ENCODE measurements at places on chromosomes 2 and 18.

DNA sequence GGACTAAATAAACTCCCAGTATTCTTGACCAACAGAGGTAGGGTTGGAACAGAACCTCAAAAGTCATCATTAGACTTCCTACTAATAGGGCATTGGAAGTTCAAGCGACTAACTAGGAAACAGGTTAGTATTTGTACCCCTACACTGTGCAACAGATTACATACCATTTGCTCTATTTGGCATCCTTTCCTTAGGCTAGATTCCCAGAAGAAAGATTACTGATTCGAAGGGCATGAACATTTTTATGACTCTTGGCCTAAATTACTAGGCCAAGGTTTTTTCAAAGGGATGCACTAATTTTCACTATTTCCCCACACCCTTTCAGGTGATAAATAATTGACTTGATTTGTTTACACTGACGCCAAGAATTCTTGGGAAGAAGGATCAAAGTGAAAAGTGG lies 104.8 kb upstream of the CYP1B1 start:
- DNase-seq: no peak

- DNase-seq: no peak
Observed at GRCh38 chr2:141393214-141393545, 737.6 kb downstream of the LRP1B start.

DNA sequence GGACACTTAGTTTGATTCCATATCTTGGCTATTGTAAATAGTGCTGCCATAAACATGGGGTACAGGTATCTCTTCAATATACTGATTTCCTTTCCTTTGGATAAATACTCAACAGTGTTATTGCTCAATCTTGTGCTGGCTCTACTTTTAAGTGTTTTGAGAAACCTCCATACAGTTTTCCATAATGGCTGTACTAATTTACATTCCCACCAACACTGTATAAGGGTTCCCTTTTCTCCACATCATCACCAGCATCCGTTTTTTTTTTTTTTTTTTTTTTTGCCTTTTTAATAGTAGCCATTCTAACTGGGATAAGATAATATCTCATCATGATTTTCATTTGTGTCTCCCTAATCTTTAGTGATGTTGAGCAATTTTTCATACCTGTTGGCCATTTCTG lies 29.9 kb upstream of the GALNT5 start:
- DNase-seq: no peak

DNA sequence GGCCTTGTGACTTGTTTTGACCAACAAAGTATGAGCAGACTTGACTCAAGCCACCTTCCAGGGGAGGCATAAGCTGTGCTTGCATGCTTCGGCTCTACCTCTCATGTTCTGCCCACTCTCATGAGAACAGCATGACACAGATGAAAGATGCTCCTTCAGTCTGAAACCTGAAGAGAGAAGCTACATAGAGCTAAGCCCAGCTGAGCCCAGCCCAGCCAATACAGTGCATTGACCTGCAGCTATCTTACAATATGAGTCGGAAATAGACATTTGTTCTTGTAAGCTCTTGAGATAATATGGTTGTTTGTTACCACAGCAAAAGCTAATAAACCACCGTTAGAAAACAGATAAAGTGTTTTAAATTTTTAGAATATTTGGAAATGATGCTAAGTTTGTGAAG lies 426.7 kb upstream of the PKDCC start:
- no peak for DNase-seq

- no peak for DNase-seq
Observed at GRCh38 chr2:232748038-232748437, 28.3 kb downstream of the KCNJ13 start.

Measured in inflammatory macrophage (primary cell).